ENCODE measurements at places on chromosomes 2 and 18. TPM values are rescaled to one million over a fixed set of nuclear protein-coding genes. Genes with fewer than 3 reads are reported as not detected.

DNA sequence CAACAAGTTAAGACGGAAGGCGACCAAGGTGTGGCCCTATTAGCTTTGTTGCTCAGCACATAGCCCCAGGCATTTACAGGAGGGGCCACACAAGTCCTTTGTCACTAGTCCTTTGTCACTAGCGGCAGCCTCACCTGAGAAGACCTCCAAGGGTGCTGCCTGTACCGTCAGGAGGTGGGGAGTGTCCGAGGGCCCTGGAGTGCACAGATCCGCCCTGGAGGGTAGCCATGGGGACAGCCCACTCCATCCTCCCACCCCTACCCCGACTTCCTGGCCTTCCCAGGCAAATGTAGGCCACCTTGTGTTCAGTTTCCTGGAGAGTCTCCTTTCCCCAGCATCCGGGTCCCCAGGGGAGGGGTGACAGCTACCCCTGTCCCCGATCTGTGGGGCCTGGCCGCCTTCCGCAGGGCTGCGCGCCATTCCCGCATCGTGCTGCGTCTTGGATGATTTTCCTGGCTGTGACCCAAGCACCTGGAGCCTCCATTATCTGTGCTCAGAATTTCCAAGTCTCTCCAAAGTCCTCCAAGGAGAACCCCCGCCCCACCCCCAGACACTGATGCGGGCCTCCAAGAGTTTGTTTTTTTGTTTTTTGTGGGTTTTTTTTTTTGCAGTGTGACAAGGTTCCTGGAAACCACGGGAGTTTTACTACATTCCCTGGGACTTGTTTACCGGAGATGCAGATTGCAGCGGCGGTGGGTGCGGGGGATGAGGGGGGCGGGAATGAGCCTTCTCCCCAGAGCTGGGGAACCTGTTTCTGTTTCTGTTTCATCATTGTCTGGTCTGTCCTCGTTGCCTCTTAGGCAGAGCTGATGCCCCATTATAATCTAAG, 28.6 kb downstream of the TEX44 start:
- H3K36me3 ChIP-seq = no peaks in the 10 kb centered on the region
- H3K4me1 ChIP-seq = no peaks in the 10 kb centered on the region
- DNase-seq = no peak
- H3K27ac ChIP-seq = peak overlapping the region; percentile 24

- peaks cover 20% of the 10 kb centered on the region for H3K36me3 ChIP-seq
- no peak overlapping the region for H3K4me3 ChIP-seq
- peaks cover 5% of the 10 kb centered on the region for H3K4me1 ChIP-seq
- no peaks in the 10 kb centered on the region for H3K27me3 ChIP-seq
- DNase-seq = no peak
- peak overlapping the region; percentile 42 for H3K27ac ChIP-seq
Observed at GRCh38 chr2:88698498-88699233, 7.2 kb downstream of the RPIA start.

DNA sequence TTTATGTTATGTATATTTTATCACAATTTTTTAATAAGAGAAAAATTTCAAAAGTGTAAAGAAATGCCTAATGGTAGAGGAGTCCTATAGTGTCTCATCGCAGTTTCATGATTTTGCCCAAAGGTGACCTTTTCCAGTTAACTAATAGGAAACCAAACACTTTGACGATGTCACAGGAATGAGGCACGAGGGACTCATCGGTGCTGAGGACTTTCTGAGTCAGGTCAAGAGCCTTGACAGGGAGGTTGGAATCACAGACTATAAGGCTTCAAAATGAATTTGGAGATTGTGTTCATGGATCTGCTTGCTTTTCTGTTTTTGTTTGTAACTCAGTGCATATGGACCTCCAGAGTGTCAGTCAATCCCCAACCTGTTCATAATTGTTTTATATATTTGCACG, 15.1 kb upstream of the RTTN start:
- DNase-seq = no peak
- no peak overlapping the region for H3K4me3 ChIP-seq
- no peaks in the 10 kb centered on the region for H3K36me3 ChIP-seq
- H3K27me3 ChIP-seq = peaks cover 7% of the 10 kb centered on the region
- no peaks in the 10 kb centered on the region for H3K4me1 ChIP-seq
- H3K27ac ChIP-seq = no peak overlapping the region

DNA sequence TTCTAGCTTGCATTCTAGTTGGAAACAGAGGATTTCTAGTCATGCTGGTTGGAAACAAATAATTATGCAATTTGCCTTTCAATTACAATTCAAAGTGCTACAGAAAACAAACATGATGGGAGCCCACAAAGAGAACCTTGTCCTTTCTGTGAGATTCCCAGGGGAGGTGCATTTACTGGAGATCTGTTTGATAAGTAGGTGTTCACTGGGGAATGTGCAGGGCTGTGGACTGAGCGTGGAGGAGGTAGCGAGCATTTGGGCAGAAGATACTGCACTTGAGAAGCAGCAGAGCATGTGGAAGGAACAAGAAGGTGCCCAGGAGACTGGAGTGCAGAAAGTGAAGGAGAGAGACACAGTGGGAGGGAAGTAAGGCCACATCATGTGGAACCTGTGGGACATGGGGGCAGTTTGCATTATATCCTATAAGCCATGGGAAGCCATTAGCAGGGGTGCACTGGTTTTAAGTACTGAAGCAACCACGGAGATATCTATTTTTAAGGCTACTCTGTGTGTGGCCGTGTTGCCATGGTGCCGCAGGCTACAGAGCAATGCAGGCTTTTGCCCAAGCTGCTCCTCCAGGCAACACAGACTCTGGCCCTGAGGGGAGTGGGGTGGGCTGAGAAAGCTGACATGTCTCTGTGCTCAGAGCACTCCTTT, 154.0 kb downstream of the ANTXR1 start:
- H3K36me3 ChIP-seq = no peaks in the 10 kb centered on the region
- H3K4me1 ChIP-seq = peaks cover 34% of the 10 kb centered on the region
- no peaks in the 10 kb centered on the region for H3K27me3 ChIP-seq
- H3K4me3 ChIP-seq = no peak overlapping the region
- H3K27ac ChIP-seq = no peak overlapping the region
- DNase-seq = no peak

DNA sequence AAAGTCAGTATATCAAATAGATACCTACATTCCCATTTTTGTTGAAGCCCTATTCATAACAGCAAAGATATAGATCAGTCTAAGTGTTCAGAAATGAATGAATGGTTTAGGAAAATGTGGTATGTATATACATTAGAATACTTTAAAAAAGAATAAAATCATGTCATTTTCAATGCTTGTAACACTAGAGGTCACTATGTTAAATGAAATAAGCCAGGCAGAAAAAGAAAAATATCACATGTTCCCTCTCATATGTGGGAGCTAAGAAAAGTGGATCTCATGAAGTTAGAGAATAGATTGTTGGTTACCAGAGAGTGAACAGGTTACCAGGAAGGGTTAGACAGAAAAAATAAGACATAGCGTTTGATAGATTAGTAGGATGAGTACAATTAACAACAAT, 1111.0 kb upstream of the SLC39A10 start:
- no peaks in the 10 kb centered on the region for H3K36me3 ChIP-seq
- DNase-seq = no peak
- no peaks in the 10 kb centered on the region for H3K4me1 ChIP-seq

GRCh38 chr18:10322435-10322834, 132.0 kb upstream of the APCDD1 start:
- H3K36me3 ChIP-seq = no peaks in the 10 kb centered on the region
- H3K27me3 ChIP-seq = no peaks in the 10 kb centered on the region
- no peak for DNase-seq
- H3K27ac ChIP-seq = no peak overlapping the region
- no peak overlapping the region for H3K4me3 ChIP-seq
- H3K4me1 ChIP-seq = no peaks in the 10 kb centered on the region

GRCh38 chr2:12361506-12361905, 355.2 kb upstream of the TRIB2 start:
- H3K4me3 ChIP-seq = no peak overlapping the region
- no peak for DNase-seq
- no peaks in the 10 kb centered on the region for H3K36me3 ChIP-seq
- H3K27me3 ChIP-seq = no peaks in the 10 kb centered on the region
- no peak overlapping the region for H3K27ac ChIP-seq

DNA sequence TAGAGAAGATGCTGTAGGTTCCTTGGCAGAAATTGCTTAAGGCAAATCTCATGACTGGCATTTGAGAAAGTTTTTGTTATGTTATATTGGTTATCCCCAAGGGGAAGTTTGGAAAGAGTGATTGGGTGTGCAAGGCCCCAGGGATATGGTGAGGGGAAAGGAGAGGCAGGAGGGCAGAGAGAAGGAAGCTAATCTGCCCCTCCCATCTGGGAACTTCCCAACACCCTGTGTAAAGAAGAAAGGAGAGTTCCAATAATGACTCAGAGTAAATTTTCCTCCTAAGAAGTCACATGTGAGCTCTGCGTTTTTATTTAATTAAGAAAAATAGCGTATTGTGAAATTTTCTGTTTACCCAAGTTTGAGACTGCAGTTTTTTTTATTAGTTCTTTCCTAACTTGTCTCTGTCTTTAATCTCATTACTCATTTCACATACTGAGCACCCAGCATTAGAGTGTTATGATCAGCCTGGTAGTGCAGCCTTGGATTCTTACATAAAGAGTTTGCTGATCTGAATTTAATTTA, 3.1 kb upstream of the KYNU start:
- no peaks in the 10 kb centered on the region for H3K27me3 ChIP-seq
- DNase-seq = peak; percentile 67
- no peak overlapping the region for H3K4me3 ChIP-seq
- H3K4me1 ChIP-seq = peaks cover 5% of the 10 kb centered on the region
- no peaks in the 10 kb centered on the region for H3K36me3 ChIP-seq
- H3K27ac ChIP-seq = peak overlapping the region; percentile 74

GRCh38 chr2:60125611-60126426, 427.6 kb downstream of the BCL11A start:
- no peaks in the 10 kb centered on the region for H3K27me3 ChIP-seq
- no peaks in the 10 kb centered on the region for H3K36me3 ChIP-seq
- no peaks in the 10 kb centered on the region for H3K4me1 ChIP-seq
- no peak overlapping the region for H3K4me3 ChIP-seq
- DNase-seq = no peak

GRCh38 chr2:207539470-207539869, 9.7 kb downstream of the CREB1 start:
- DNase-seq = no peak
- H3K4me1 ChIP-seq = peaks cover 8% of the 10 kb centered on the region
- no peaks in the 10 kb centered on the region for H3K36me3 ChIP-seq

GRCh38 chr18:39481281-39481680, 1915.7 kb upstream of the CELF4 start:
- no peak overlapping the region for H3K4me3 ChIP-seq
- H3K27me3 ChIP-seq = no peaks in the 10 kb centered on the region
- H3K36me3 ChIP-seq = no peaks in the 10 kb centered on the region
- no peak for DNase-seq
- no peaks in the 10 kb centered on the region for H3K4me1 ChIP-seq

DNA sequence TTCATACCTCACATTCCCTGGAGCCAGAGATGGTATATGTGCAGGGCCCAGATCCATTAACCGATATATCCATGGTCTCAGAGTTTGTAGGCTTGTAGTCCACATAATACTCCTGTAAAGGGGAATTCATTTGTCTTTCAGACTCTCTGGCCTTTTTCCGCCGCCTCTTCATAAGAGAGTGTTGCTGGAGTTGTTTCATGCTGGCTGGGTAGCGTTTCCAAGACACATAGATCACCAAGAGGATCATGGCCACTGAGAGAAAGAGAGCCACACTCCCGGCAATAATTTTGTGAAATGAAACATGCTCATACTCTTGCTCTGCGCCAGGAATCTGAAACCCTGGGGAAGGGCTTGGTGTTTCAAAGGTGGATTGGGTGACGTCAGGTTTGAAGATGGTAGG, 3.9 kb downstream of the LRRTM4 start:
- H3K36me3 ChIP-seq = no peaks in the 10 kb centered on the region
- no peak for DNase-seq
- no peak overlapping the region for H3K27ac ChIP-seq
- no peak overlapping the region for H3K4me3 ChIP-seq

DNA sequence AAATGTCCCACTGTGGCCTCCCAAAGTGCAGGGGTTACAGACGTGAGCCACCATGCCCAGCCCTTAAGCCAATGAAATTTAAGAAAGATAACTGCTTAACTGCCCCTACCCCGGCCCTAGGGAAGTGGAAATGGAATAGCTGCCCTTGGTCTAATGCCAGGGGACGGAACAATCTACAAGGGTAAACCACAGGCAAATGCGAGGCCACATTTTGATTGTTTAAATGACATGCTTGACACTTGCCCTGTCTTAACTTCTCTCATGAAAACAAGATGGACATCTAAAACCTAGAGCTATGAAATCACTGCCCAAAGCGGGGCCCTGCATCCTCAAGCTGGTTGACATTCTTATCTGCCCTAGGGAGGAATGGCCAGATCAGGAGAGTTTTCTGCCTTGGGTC, 5.5 kb upstream of the ITSN2 start:
- H3K4me1 ChIP-seq = peaks cover 19% of the 10 kb centered on the region
- H3K27ac ChIP-seq = peak overlapping the region; percentile 44
- H3K4me3 ChIP-seq = no peak overlapping the region
- no peak for DNase-seq

DNA sequence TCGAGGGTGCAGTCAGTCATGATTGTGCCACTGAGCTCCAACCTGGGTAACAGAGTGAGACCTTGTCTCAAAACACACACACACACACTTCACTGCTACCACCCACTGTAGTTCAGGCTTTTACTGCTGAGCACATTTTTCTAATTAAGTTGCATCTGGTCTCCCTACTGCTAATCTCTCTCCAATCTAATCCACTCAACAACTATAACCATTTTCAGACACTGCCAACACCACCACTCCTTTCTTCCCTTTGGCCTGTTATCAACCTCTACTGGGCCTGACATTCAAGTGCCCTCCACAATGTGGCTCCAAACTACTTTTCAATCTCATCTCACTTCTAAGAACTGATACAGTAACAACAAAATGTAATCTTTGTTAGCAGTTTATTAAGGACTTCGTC, 44.8 kb downstream of the RMP24 start:
- H3K27me3 ChIP-seq = no peaks in the 10 kb centered on the region
- no peaks in the 10 kb centered on the region for H3K36me3 ChIP-seq
- H3K27ac ChIP-seq = no peak overlapping the region
- H3K4me3 ChIP-seq = no peak overlapping the region
- no peak for DNase-seq

GRCh38 chr2:231288590-231288989, 90.2 kb downstream of the ARMC9 start:
- no peak overlapping the region for H3K4me3 ChIP-seq
- no peak overlapping the region for H3K27ac ChIP-seq
- peaks cover 19% of the 10 kb centered on the region for H3K36me3 ChIP-seq
- H3K27me3 ChIP-seq = no peaks in the 10 kb centered on the region
- H3K4me1 ChIP-seq = no peaks in the 10 kb centered on the region

Gene NEU4
- total RNA-seq = 0.23 TPM

Gene GCC2
- total RNA-seq = 54.5 TPM

Gene SIGLEC15
- 0.32 TPM for total RNA-seq

Gene RSAD2
- total RNA-seq = 25.7 TPM

Gene KDM3A
- total RNA-seq = 49.1 TPM

Gene CD28
- 2.5 TPM for total RNA-seq

Gene NPPC
- not detected for total RNA-seq

Gene HOXD8
- 2.6 TPM for total RNA-seq

Gene ASNSD1
- 32.3 TPM for total RNA-seq

Gene AKAIN1
- total RNA-seq = not detected

Gene EFR3B
- total RNA-seq = 10.7 TPM

Gene HAT1
- 24.8 TPM for total RNA-seq

Gene GALNT3
- 25.8 TPM for total RNA-seq
